ENCODE measurements at places on chromosomes 12 and 14.

DNA sequence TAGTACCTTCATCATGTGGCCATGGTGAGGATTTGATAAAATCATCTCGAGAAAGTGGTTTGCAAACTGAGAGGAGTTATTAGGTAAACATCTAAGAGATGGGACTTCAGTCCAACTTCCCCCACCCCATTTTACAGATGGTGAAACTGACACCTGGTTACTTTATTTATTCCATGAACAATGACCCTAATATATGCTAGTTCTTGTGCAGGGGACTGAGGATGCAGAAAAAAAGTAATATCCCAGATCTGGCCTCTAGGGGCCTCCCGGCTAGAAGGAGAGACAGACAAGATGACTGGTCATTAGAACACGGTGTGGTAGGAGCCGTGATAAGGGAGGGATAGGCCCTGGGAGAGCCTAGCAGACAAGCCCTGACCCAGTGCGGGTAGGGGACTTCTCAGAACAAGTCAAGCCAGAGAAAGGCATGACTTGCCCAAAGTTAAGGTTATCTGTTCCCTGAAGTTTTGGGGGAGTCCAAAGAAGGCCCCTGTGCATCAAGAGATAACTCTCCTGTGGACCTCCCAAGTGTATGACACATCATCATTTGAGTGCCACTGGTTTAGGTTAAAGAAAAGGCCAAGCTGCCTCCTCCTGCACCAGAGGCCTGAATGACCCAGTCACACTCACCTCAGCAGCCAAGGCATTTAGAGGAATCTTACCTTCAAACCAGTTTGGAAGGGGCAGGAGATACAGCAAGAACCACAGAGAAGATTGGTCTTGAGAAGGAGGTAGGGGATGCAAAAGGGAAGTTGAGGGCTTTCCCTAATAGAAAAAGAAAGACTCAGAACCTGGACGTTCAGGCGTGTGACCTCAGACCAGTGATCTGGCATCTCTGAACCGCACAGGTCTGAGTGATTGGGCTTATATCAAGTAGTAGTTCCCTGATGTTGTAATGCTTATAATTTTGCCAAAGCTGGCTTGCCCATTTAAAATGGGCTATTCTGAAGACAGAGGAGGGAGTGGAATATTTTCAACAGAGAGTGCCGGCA, 1.6 kb downstream of the CMKLR1 start:
- no peaks in the 10 kb centered on the region for H3K36me3 ChIP-seq
- no peak for DNase-seq
- H3K4me3 ChIP-seq, result peak overlapping the region; percentile 3
- no peaks in the 10 kb centered on the region for H3K27me3 ChIP-seq

DNA sequence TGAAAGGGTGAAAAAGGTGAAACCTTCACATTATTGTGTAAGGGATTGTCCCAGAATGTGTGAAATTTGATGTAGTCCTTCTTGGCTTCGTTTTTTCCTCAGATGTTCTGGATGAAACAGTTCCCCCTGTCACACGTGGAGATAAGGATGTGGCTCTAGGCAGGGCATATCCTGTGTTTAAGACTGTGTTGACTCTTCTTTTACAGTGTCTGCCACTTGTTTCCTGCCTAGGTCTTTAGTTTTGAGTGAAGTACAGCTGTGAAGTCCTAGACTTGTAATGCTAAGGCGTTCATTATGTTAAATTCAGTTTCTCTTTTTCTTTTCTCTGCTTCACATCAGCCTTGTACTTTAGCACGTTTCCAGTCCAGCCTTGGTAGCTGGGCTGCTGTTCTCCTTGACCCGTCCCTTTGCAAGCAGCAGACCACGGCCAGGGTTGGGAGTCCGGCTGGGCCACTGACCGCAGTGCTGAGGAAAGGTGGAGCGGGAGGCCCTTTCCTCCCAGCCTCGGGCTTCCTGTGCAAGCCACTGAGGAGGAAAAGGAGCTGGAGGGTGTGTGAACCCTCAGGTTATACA, 59.1 kb downstream of the RASSF3 start:
- H3K27ac ChIP-seq, result peak overlapping the region; percentile 13
- no peaks in the 10 kb centered on the region for H3K36me3 ChIP-seq
- no peak overlapping the region for H3K4me3 ChIP-seq
- peaks cover 84% of the 10 kb centered on the region for H3K4me1 ChIP-seq

- H3K36me3 ChIP-seq, result no peaks in the 10 kb centered on the region
- H3K27ac ChIP-seq, result peak overlapping the region; percentile 100
- no peaks in the 10 kb centered on the region for H3K27me3 ChIP-seq
- peak overlapping the region; percentile 94 for H3K4me3 ChIP-seq
- peaks cover 60% of the 10 kb centered on the region for H3K4me1 ChIP-seq
- DNase-seq, result no peak
Observed at GRCh38 chr12:56634837-56635791, 5.0 kb upstream of the BAZ2A start.

- H3K4me1 ChIP-seq, result peaks cover 6% of the 10 kb centered on the region
- no peaks in the 10 kb centered on the region for H3K36me3 ChIP-seq
- DNase-seq, result no peak
- H3K4me3 ChIP-seq, result peak overlapping the region; percentile 6
- H3K27ac ChIP-seq, result peak overlapping the region; percentile 6
Observed at GRCh38 chr12:88638966-88639760, 58.9 kb upstream of the KITLG start.

DNA sequence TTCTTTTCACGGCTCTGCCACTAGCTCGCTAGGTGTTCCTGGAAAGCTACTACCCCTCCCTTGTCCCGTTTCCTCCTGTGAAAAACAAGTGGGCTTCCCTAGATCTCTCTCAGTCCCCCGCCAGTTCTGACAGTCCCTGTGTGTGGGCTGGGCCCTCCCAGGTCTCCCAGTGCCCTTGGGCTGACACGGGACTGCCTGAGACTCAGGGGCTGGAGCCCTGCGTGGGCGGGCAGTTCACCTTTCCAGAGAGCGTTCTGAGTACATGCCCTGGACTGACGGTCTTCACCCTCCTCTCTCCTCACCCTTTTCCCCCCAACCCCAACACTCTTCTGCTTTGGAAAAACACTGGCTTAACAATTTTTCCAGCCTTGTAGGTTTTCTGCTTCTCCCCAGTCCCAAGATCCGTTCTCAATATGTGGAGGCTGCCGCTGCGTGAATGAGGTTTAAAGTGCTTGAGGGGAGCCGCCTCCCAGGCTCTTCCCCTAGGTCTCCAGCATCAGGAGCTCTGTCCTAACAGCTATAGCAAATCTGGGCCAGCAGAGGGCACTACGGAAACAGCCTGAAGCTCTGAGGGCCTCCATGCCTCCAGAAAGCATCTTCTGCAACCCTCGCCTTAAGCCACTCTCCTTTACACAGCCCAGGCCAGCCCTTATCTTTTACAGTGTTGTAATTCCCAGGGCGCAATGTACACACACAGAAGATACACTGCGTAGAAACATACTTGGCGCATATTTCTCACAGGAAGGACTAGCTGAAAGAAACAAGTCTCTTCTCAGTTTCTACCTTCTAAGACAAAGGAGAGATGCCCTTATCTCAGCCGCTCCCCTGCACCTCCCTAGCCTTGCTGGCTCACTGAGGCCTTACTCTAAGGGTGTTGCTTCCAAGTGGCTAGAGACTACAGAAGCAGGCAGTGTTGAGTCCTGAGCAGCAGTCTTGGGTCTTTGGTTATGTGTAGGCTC, 10.4 kb upstream of the DCD start:
- no peak for DNase-seq
- no peak overlapping the region for H3K4me3 ChIP-seq
- H3K4me1 ChIP-seq, result no peaks in the 10 kb centered on the region
- no peaks in the 10 kb centered on the region for H3K36me3 ChIP-seq
- H3K27me3 ChIP-seq, result no peaks in the 10 kb centered on the region
- H3K27ac ChIP-seq, result no peak overlapping the region

DNA sequence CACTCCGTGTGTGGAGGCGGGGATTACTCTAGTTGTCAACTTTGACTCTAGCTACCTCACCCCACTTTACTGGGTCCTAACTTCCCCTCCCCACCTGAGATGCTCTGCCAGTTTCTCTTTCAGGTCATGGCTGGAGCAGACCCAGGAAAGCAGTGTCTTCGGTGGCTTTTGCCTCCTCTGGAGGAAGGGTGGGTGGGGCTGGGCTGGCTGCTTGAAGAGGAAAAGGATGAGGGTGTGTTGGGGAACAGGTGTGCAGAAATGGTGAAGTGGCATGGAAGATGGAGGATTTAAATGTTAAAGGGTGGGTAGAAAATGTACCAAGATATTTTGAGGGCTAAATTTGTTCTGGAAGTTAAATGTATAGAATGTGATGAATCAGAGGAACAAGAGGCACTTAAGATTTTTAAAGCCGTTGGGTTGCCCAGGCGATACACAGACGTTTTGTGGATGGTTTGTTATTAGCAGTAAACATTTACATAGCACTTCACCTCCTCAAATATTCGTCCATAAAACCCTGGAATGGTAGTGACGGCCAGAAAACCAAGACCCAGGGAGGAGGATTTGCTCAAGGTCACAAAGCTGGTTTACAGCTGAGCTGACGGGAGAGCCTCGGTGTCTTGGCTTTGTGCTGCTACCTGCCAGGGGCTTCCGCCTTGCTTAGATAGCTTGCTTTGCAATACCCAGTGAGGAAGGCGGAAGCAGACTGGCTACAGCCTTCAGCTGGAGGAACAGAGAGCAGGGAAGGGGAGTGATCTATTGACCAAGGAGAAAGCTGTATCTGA, 72.2 kb upstream of the PRMT8 start:
- H3K36me3 ChIP-seq, result no peaks in the 10 kb centered on the region
- no peak for DNase-seq
- H3K27me3 ChIP-seq, result no peaks in the 10 kb centered on the region

- no peak overlapping the region for H3K4me3 ChIP-seq
- DNase-seq, result no peak
- H3K27ac ChIP-seq, result no peak overlapping the region
- no peaks in the 10 kb centered on the region for H3K36me3 ChIP-seq
Observed at GRCh38 chr14:57378661-57379060, 11.7 kb upstream of the NAA30 start.

DNA sequence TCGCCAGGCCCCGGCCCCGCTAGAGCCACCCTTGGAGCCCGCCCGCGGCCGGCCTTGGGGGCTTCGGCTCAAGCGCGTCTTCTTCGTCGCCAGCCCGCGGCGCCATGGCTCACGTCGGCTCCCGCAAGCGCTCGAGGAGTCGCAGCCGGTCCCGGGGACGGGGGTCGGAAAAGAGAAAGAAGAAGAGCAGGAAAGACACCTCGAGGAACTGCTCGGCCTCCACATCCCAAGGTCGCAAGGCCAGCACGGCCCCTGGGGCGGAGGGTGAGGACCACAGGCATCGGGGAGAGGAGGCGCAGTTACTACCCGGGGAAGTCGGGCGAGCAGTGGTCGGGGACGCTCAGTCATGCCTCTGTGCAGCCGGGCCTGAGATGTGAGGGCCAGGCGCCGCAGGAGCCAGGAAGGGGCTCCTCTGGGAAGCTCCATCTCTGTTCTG, 573 bp downstream of the ARL6IP4 start:
- H3K27ac ChIP-seq, result peak overlapping the region; percentile 83
- peak overlapping the region; percentile 93 for H3K4me3 ChIP-seq
- DNase-seq, result no peak

DNA sequence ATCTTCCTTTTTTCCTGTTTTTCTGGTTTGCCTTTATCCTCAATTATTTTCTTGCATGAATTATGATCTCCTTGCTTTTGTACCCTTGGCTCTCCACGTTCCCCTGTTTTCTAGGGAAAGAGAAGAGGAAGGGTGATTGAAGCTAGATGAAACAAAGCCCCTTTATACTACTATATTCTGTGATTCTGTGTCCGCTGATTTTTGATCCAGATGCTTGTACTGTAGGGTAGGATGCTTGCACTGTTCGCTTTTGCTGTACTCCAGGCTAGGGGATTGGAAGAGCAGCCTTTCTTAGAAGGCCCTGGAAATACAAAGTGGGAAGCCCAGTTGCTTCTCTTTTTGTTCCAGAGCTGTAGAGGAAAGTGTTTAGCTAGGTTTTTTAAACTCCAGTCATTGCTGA, 35.1 kb upstream of the KLHDC2 start:
- no peak for DNase-seq
- no peaks in the 10 kb centered on the region for H3K4me1 ChIP-seq
- no peak overlapping the region for H3K4me3 ChIP-seq
- H3K27me3 ChIP-seq, result no peaks in the 10 kb centered on the region
- H3K27ac ChIP-seq, result no peak overlapping the region
- H3K36me3 ChIP-seq, result no peaks in the 10 kb centered on the region

GRCh38 chr12:72148709-72149108, 123.5 kb upstream of the TRHDE start:
- no peaks in the 10 kb centered on the region for H3K36me3 ChIP-seq
- H3K27me3 ChIP-seq, result no peaks in the 10 kb centered on the region
- no peak overlapping the region for H3K27ac ChIP-seq
- no peaks in the 10 kb centered on the region for H3K4me1 ChIP-seq
- no peak for DNase-seq

GRCh38 chr14:77872983-77873382, 73.1 kb downstream of the ADCK1 start:
- H3K36me3 ChIP-seq, result no peaks in the 10 kb centered on the region
- no peak for DNase-seq
- no peaks in the 10 kb centered on the region for H3K27me3 ChIP-seq
- no peak overlapping the region for H3K4me3 ChIP-seq
- H3K4me1 ChIP-seq, result no peaks in the 10 kb centered on the region

GRCh38 chr14:40870252-40870651, 736.4 kb upstream of the LRFN5 start:
- no peak overlapping the region for H3K4me3 ChIP-seq
- H3K4me1 ChIP-seq, result no peaks in the 10 kb centered on the region
- H3K27me3 ChIP-seq, result no peaks in the 10 kb centered on the region
- no peak for DNase-seq

- no peaks in the 10 kb centered on the region for H3K27me3 ChIP-seq
- H3K27ac ChIP-seq, result peak overlapping the region; percentile 93
- H3K4me3 ChIP-seq, result peak overlapping the region; percentile 60
- peaks cover 46% of the 10 kb centered on the region for H3K4me1 ChIP-seq
- DNase-seq, result no peak
- no peaks in the 10 kb centered on the region for H3K36me3 ChIP-seq
Observed at GRCh38 chr12:76029982-76030340, 1.6 kb downstream of the PHLDA1 start.

DNA sequence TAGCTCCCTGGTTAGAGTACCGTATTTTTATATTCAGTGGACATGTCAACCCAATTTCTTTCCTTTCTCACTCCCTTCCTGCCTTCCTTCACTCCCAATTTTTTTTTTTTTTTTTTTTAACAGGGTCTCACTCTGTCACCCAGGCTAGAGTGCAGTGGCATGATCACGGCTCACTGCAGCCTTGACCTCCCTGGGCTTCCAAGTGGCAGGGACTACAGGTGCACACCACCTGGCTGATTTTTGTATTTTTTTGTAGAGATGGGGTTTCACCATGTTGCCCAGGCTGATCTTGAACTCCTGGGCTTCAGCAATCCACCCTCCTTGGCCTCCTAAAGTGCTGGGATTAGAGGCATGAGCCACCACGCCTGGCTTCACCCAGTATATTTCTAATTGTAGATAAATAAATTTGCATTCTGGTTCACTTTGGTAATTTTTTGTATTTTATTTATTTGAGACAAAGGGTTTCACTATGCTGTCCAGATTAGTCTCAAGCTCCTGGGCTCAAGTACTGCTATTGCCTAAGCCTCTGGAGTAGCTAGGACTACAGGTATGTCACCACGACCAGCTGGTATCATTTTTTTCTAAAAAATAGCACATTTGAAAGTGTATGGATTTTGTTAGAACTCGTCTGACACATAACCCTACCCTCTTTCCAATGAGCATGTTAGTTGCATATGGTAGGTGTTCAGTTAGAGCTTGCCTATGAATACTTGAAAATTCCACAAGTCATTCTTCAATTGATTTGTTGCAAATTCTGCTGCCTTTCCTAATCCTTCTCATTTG, 15.7 kb downstream of the SLC38A2 start:
- no peak for DNase-seq
- H3K27me3 ChIP-seq, result no peaks in the 10 kb centered on the region
- H3K4me1 ChIP-seq, result peaks cover 19% of the 10 kb centered on the region
- no peak overlapping the region for H3K4me3 ChIP-seq
- peaks cover 5% of the 10 kb centered on the region for H3K36me3 ChIP-seq

GRCh38 chr12:121222847-121223246, 12.9 kb downstream of the P2RX4 start:
- no peak for DNase-seq
- H3K27me3 ChIP-seq, result no peaks in the 10 kb centered on the region
- H3K4me1 ChIP-seq, result no peaks in the 10 kb centered on the region

Measured in vagina (tissue), 2 donors.